Heart right ventricle (tissue), 16 donors: ENCODE measurements at places on chromosomes 2 and 18. TPM values are rescaled to one million over a fixed set of nuclear protein-coding genes. Genes with fewer than 3 reads are reported as not detected.

GRCh38 chr2:149597050-149597667 lies 9.6 kb upstream of the MMADHC start:
- H3K27me3 ChIP-seq = no peaks in the 10 kb centered on the region
- peaks cover 4% of the 10 kb centered on the region for H3K4me1 ChIP-seq
- H3K27ac ChIP-seq = no peak overlapping the region
- DNase-seq = no peak
- no peak overlapping the region for H3K4me3 ChIP-seq

MSTN gene
- not detected for total RNA-seq

SLC5A7 gene
- total RNA-seq = 0.39 TPM

DNA sequence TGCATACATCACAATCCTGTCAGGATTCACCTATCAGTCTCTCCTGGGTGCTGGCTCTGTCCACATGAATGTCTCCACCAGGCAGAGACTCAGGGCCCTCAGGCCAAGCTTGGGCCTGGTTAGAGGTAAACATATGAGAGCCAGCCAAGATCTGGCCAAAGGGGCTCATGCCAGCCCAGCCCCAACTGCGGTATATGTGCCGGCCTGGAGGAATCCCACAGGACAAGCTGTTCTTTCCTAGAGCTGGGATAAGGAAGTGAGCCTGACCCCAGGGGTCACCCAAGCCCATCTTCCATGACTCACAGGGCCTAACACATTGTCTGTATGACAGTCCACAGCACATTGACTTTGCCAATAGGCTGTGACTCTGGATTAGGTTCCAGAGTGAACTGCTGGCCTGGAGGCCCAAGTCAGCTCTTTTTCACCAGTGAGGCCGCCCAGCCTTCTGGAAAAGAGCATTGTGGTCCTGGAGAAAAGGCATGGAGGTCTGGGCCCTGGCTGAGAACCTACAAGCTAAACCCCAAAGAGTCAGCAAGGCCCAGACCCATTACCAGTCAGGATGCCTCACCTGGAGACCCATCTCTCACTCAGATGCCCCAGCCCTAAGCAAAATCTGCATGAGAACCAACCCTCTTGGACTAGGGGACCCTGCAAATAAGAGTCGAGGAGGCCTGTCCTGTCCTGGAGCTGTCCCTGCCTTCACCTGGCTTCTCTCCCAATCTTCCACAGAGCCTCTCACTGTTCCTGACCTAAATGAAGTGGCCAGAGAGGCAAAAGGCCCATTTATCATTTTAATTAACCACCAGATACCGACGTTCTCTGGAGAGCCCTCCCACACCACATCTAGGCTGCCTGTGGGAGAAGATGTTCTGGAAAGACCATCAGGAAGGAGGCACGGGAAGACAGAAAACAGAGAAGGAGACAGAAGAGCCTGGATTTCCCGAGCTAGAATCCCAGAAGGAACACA lies 120.9 kb upstream of the PKDCC start:
- H3K4me1 ChIP-seq = peaks cover 38% of the 10 kb centered on the region
- peak overlapping the region; percentile 77 for H3K27ac ChIP-seq
- H3K4me3 ChIP-seq = no peak overlapping the region
- no peak for DNase-seq
- H3K27me3 ChIP-seq = no peaks in the 10 kb centered on the region

DNA sequence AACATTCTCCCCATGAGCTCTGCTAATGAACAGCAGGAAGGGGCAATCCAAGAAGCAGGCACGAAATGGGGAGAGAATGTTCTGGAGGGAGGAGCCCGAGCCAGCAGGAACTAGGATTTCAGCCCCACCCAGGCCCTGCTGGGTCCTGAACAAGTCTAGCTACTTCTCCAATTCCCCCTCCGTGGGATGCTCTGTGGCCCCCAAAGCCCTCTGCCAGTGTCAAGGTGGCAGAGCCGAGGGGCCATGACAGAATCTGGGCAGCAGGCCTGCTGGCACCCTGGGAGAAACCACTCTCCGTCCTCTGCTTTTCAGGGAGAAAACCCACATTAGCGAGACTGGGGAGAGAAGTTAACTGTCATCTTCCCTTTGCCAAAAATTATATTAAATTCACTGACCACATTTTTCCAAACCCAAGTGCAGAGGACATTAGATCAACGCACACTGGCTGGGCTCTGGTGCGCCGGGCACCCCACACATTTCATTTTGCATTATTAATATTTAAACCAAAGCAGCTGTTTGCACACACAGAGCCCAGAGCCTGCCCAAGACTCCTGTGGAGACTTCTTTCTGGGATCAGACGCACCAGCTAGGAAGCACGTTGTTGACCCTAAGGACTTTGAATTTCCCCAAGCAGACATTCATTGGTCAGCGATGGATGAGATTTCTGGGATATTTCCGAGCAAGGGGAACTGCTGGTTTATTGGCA lies 80.2 kb upstream of the PKDCC start:
- peaks cover 51% of the 10 kb centered on the region for H3K4me1 ChIP-seq
- H3K27ac ChIP-seq = peak overlapping the region; percentile 82
- H3K4me3 ChIP-seq = no peak overlapping the region
- no peak for DNase-seq

DNA sequence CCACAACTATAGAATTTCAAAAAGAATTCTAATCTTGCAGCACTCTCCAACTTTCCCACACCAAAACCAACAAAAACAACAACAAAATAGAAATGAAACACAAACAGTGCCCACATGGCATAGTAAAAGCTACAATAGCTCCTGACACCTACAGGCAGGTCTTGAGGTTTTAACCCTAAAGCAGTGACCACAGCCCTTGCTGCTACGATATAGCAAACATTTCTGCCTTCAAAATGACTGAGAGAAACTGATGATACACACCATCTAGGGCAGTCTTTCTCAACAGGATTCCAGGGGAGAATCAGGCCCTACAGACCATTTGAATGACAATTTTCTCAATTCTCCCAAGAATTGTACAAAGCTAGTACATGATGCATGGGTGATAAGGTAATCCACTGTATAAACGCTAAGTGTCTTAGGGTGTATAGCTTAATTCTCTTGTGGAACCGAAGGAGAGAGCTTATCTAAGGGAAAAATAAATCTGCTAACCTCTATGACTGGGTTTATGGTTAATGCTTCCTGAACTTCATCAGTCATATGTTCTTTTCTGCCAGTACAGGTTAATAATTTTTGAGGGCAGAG lies 46.5 kb downstream of the TRAK2 start:
- no peak overlapping the region for H3K4me3 ChIP-seq
- H3K4me1 ChIP-seq = peaks cover 29% of the 10 kb centered on the region
- no peaks in the 10 kb centered on the region for H3K36me3 ChIP-seq

DNA sequence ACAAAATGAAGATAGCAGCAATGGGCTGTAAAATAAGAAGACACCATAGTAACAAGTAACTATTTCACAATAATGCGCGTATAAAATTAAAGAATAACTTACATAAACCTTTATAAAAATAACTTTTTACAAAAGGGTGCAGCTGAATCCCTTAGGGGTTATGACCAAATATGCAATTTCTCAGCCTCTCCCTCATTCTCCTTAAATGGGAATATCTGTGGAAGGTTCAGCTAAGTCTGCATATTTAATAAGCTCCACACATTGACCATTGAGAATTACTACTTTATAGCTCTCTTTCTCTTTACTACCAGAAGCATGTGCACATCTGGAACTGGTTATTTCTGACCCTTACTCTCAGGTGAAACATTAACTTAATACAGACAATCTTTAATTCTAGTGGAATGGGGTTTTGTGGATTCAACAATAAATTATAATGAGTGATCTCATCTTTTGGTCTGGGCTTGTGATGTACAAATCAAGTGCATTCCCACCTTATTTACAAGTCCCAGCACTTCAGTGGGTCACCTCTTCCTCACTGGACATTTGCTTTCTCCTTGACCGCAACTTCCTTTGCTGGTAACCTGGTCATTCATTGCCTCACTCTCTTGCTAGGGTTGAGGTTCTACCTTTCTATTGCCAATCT lies 15.7 kb downstream of the ARHGAP15 start:
- no peak overlapping the region for H3K4me3 ChIP-seq
- no peaks in the 10 kb centered on the region for H3K36me3 ChIP-seq
- no peak for DNase-seq

DNA sequence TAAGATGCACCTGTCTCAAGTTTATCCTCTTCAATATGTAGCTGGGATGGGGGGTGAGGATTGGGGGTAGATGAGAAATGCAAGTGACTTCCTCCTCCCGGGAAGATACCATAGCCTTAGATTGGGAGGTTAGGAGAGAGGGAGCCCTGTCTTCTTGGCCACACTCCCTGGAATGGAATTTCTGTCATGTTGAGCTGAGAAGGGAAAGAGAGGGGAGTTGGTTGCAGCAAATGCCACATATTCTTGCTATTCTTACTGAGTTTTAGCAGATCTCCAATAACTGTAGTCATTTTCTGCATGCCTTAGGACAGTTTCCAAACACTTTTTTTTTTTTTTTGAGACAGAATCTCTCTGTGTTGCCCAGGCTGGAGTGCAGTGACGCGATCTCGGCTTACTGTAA lies 35.9 kb downstream of the TAF4B start:
- H3K36me3 ChIP-seq = no peaks in the 10 kb centered on the region
- no peaks in the 10 kb centered on the region for H3K27me3 ChIP-seq
- no peak for DNase-seq
- no peaks in the 10 kb centered on the region for H3K4me1 ChIP-seq
- H3K27ac ChIP-seq = no peak overlapping the region

- no peaks in the 10 kb centered on the region for H3K4me1 ChIP-seq
- H3K27me3 ChIP-seq = no peaks in the 10 kb centered on the region
- no peak overlapping the region for H3K4me3 ChIP-seq
- H3K27ac ChIP-seq = no peak overlapping the region
Observed at GRCh38 chr2:124309563-124310138, 284.6 kb downstream of the CNTNAP5 start.

DNA sequence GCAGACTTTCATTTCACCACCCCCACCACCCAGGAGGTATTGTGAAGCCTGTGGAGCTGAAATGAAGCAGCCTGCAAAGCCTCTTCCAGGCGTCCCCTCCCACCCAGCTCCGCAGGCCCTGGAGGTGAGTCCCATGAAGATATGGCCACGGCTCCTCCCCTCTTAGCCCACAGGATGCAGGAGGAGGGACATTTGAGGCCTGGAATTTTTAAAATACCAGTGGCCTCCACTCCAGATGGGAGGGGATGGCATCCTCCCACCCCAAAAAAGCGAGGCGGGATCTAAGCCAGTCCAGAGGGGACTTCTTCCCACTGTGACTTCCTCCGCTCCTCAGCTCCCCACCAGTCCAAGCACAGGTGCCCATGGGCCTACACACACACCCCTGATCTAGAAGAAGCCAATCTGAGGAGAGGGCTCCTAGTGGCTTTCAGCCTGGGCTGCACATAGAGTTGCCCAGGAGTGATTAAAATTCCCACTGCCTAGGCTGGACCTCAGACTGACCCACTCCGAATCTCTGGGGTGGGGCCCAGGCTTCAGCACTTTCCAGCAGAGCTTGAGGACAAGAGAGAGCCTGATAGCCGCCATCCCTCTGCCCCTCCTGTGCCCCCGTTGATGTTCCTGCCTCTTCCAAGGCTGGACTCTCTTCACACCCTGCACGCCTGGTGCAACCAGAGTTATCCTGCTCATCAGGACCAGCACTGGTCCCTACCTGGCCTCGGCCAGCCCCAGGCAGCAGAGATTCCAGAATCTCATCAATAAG lies 206.9 kb downstream of the TNS1 start:
- peaks cover 74% of the 10 kb centered on the region for H3K4me1 ChIP-seq
- no peak overlapping the region for H3K4me3 ChIP-seq
- no peaks in the 10 kb centered on the region for H3K36me3 ChIP-seq
- H3K27me3 ChIP-seq = no peaks in the 10 kb centered on the region

DNA sequence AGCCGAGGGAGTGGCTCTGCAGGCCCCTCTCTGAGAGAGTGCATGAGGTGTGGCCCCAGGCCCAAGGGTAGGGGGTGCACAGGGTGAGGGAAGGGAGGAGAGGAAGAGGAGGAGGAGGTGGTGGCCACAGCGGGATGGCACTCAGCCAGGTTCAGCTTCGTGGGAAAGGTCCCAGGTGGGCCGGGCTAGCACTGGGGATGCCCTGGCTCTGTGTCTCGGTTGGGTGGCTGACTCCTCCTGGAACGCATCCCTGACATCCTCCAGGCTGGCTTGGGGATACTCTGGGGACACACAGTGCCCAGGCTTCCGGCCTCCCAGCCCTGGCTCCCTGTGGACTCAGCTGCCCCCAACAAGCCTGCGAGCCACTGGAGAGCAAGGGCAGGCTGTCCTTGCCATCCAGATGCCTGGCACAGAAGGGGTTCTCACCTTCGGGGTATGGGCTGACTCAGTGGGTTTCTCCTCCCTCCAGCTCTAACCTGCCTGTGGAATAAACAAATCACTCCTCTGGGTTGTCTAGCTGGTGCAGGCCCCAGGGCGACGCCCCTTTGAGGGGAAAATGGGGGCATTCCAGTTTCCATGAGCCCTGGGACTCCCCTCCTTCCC lies 582 bp upstream of the ZAP70 start:
- H3K4me3 ChIP-seq = no peak overlapping the region
- H3K27ac ChIP-seq = no peak overlapping the region
- no peaks in the 10 kb centered on the region for H3K27me3 ChIP-seq
- H3K36me3 ChIP-seq = no peaks in the 10 kb centered on the region

DSG2 gene
- 43.6 TPM for total RNA-seq

GRCh38 chr2:53903011-53903410 lies 43.2 kb upstream of the GPR75 start:
- H3K27ac ChIP-seq = no peak overlapping the region
- H3K4me3 ChIP-seq = no peak overlapping the region
- H3K4me1 ChIP-seq = peaks cover 7% of the 10 kb centered on the region
- no peaks in the 10 kb centered on the region for H3K27me3 ChIP-seq

PROKR1 gene
- total RNA-seq = not detected

FRZB gene
- 5.7 TPM for total RNA-seq

GRCh38 chr18:62348474-62348873 lies 23.4 kb downstream of the TNFRSF11A start:
- no peaks in the 10 kb centered on the region for H3K36me3 ChIP-seq
- no peaks in the 10 kb centered on the region for H3K4me1 ChIP-seq
- no peak for DNase-seq
- no peak overlapping the region for H3K27ac ChIP-seq
- no peaks in the 10 kb centered on the region for H3K27me3 ChIP-seq
- no peak overlapping the region for H3K4me3 ChIP-seq

CROCC2 gene
- not detected for total RNA-seq

ESPNL gene
- 0.41 TPM for total RNA-seq

PMAIP1 gene
- 0.88 TPM for total RNA-seq

DNA sequence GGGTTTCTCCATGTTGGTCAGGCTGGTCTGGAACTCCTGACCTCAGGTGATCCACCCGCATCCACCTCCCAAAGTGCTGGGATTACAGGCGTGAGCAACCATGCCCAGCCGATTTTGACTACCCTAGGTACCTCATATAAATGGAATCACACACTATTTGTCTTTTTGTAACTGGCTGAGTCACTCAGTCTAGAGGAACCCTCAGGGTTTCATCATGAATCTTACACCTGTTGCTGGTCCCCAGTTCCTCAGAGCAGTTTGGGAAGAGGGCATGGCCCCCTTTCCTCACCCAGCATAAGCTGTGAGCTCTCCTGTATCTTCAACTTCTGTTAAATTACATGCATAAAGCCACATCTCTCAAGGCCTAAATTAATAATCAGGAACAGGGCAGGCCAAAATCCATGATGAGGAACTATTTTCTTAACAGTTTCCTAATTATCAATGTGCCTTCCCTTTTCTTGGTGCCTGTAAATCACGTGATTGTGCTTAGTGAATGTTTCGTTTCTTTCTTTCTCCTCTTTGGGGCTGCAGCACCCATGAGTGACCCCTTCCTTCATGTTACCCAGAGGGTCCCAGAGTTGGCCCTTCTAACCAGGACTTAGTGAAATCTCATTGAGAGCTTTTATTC lies 20.9 kb downstream of the DYSF start:
- no peak for DNase-seq
- no peaks in the 10 kb centered on the region for H3K27me3 ChIP-seq
- H3K4me1 ChIP-seq = peaks cover 29% of the 10 kb centered on the region
- no peak overlapping the region for H3K27ac ChIP-seq
- H3K36me3 ChIP-seq = no peaks in the 10 kb centered on the region

- H3K36me3 ChIP-seq = no peaks in the 10 kb centered on the region
- H3K27me3 ChIP-seq = no peaks in the 10 kb centered on the region
Observed at GRCh38 chr2:96423291-96423690, 81.9 kb downstream of the NEURL3 start.

LRATD1 gene
- total RNA-seq = 2.9 TPM
